ENCODE measurements at places on chromosomes 5 and 9.
A peak's percentile ranks its signal among the peaks of the same experiment; 100 is the strongest.

DNA sequence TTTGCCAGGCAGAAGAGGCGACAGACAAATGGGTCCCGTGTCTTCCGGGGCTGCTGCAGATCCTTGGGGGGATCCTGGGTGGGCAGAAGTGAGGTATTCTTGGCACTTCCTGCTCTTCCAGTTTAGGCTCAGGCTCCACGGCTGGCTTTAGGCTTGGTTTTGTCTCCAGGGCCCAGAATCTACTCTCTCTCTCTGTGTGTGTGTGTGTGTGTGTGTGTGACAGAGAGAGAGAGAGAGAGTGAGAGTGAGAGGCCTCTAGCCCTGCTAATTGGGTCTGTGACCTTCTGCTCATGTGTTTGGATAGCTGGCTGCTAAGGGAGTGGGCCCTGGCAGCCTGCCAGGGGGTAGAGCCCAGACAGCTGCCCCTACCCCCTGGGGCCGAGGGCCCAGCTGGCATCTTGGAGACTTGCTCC, 39.3 kb downstream of the CRB2 start:
- no peak for DNase-seq

- DNase-seq = peak; percentile 7
These were observed at the start of gene CKMT2 for GRCh38 chr5:81233080-81233634. Gene CKMT2, plus strand, starts transcription at chr5:81233322. Its CDS starts 17,811 bp downstream, at chr5:81251133.

DNA sequence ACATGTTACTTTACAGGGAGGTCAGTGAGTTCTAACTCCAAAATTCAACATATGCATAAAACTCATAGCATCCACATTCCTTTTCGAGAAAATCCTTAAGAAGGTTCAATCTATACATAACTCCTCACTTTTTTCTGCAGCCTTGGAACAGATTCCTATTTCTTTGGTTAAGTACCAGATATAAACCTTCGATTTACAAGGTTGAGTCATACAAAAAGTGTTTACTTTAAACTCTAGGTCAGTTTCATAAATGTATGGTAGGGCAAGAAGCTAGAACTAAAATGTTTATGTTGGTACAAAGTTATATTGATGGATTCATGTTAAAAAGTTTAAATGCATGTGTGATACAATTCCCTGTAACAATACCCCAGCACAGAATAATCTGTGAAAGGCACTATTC, 19.4 kb downstream of the CDKN2AIPNL start:
- DNase-seq = no peak

DNA sequence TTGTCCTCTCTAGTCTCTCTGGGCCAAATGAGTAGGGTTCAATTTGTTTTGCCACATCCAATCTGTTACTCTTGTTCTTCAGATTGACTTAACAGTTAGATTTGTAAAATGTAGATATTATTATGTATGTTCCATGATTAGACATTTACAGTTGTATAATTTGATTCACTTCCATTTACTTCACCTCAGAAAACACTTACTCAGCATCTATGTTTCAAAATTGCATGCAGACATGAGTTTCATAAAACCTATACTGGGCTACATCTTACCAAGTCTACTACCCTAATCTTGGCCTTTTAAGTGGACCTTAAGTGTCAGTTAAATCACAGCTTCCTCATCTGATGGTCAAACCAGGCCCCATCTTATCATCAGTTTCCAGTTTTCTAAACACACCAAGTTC, 1181.2 kb upstream of the CDH9 start:
- DNase-seq = no peak

- DNase-seq = no peak
These were observed 84.7 kb upstream of the TNFSF8 start for GRCh38 chr9:115015018-115015635.

GRCh38 chr5:126450346-126450745, 27.1 kb downstream of the GRAMD2B start:
- peak; percentile 24 for DNase-seq

- DNase-seq = no peak
These were observed 85.8 kb upstream of the IER5L start for GRCh38 chr9:129263836-129264235.

DNA sequence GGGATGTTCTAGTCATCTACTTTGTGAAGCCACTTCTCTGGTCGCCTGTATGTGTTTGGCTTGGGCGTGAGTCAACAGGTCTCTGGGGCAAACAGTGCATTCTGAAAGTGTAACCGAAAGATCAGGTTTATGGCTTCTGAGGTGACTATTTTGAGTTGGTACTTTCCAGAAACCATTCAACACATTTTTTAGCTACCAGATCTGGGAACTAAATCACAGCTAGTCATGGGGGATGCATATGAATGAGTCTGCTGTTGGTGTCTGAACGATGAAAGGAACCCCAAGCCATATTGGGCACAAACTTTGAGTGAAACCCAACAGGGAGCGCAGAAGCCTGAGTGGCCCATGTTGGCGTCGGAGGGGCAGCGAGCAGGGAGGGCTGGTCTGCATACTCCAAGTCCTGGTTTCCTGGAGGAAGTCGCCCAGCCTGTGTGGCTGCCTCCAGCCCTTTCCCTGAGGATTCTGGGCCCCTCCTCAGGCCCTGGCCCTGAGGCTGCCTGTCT, 35.3 kb downstream of the UBE2QL1 start:
- DNase-seq = no peak

Measured in stimulated activated CD4-positive, alpha-beta T cell treated with anti-CD3 and anti-CD28 coated beads, Interleukin-2, amount 100 ng/mL, for 24 hours (primary cell).